ENCODE measurements at places on chromosomes 2 and 18.

- no peaks in the 10 kb centered on the region for H3K36me3 ChIP-seq
- peaks cover 2% of the 10 kb centered on the region for H3K27me3 ChIP-seq
- DNase-seq = no peak
- no peak overlapping the region for H3K27ac ChIP-seq
- no peak overlapping the region for H3K4me3 ChIP-seq
Measured at GRCh38 chr2:217418090-217418489, 558.2 kb upstream of the TNP1 start.

DNA sequence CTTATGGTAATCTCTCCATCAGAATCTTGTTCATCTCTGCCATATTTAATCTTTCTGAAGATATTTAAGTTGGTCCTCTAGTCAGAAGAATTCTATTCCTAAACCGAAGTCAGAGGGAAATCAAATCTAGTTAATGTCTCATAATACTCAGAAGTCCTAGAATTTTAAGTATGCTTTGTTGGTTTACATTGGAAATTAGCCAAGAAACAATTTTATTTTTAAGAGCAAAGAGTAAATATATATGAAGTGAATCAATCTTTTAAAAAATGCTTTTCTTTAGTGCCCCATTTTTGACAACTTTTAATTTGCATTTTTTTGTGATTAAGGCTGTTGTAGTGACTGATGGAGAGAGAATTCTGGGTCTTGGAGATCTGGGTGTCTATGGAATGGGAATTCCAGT is 38.1 kb downstream of the ME2 start:
- no peak overlapping the region for H3K27ac ChIP-seq
- H3K27me3 ChIP-seq = no peaks in the 10 kb centered on the region
- no peak for DNase-seq

- no peak for DNase-seq
- no peaks in the 10 kb centered on the region for H3K27me3 ChIP-seq
- H3K27ac ChIP-seq = no peak overlapping the region
- no peak overlapping the region for H3K4me3 ChIP-seq
Measured at GRCh38 chr2:169260246-169260645, 102.1 kb downstream of the LRP2 start.

- H3K27me3 ChIP-seq = peaks cover 12% of the 10 kb centered on the region
- DNase-seq = no peak
- no peaks in the 10 kb centered on the region for H3K36me3 ChIP-seq
- no peak overlapping the region for H3K4me3 ChIP-seq
Measured at GRCh38 chr2:70999362-70999761, 4.7 kb upstream of the TEX261 start.

DNA sequence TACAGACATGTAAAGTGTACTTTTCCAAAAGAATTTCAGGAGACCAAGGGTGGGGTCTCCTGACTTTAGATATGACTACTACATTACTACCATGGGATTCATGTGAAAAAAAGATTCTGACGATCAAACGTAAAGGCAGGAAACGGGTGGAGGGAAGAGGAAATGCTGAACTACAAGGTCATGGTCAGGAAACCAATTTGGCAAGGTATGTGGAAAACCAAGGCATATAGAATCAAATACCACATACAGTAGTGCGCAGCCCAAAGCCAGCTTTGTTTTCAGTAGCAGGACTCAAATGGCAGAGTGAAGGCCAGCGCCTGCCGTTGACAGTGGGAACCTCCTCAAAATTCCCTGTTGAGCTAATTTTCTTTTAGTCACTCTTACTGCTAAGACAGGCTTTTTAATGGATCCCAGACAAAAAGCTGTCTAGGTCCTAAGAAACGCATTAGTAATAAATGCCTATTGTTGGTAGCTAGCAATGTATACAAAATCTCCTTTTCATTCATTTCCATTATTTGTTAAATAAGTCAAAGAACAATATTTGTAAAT is 57.6 kb upstream of the SERTAD2 start:
- no peak overlapping the region for H3K4me3 ChIP-seq
- H3K27me3 ChIP-seq = no peaks in the 10 kb centered on the region
- peaks cover 1% of the 10 kb centered on the region for H3K36me3 ChIP-seq
- H3K4me1 ChIP-seq = no peaks in the 10 kb centered on the region
- H3K27ac ChIP-seq = no peak overlapping the region

- peaks cover 11% of the 10 kb centered on the region for H3K36me3 ChIP-seq
- no peak overlapping the region for H3K27ac ChIP-seq
- H3K4me1 ChIP-seq = no peaks in the 10 kb centered on the region
- DNase-seq = no peak
- no peak overlapping the region for H3K4me3 ChIP-seq
Measured at GRCh38 chr2:30472326-30472725, 25.3 kb downstream of the LCLAT1 start.
